ENCODE measurements at places on chromosomes 11 and 22.
A peak's percentile ranks its signal among the peaks of the same experiment; 100 is the strongest.

- DNase-seq: no peak
Observed at GRCh38 chr11:13302420-13302958, 24.9 kb downstream of the BMAL1 start.

GRCh38 chr11:64304316-64305072 is 830 bp upstream of the ESRRA start:
- peak; percentile 85 for DNase-seq

- DNase-seq: no peak
Observed at GRCh38 chr22:39488563-39489083, 13.5 kb upstream of the MIEF1 start.

DNA sequence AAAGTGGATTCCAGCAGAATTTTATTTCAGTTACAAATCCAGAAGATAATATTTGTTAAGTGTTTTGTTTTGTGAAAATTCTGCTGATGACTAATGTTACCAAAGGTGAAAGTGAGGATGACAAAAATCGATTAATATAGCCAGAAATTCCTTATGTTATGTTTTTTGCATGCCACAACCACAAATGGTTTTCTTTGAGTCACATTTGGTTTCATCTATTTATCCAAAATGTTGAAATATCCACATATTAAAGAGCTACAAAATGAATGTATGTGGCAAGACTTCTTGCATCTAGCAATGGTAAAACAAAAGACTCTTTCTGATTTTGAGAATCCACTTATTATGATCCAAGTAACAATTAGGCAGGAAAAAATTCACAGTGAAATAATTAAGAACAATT is 150.1 kb upstream of the LRRC4C start:
- DNase-seq: no peak

- DNase-seq: no peak
Observed at GRCh38 chr11:122491509-122491908, 164.0 kb upstream of the UBASH3B start.

GRCh38 chr11:102046841-102047240 is 396 bp upstream of the CFAP300 start:
- no peak for DNase-seq

DNA sequence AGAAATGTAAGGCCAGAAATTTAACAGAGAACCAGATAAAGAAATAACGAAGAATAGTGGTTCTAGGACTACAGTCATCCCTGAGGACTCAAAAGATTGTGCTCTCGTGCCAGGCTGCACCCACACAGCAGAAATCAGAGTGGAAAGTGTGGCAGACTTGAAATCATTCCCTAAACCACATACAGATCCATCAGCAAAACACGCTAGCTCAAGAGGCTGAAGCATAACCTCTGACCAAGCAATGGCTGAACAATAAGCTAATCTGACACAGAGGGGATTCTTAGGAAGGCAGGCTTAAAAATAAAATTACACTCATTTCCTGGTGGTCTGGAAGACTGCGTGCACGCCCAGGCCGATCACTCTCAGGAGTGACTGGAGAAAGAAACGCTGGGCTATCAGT is 19.0 kb downstream of the NCF4 start:
- no peak for DNase-seq

DNA sequence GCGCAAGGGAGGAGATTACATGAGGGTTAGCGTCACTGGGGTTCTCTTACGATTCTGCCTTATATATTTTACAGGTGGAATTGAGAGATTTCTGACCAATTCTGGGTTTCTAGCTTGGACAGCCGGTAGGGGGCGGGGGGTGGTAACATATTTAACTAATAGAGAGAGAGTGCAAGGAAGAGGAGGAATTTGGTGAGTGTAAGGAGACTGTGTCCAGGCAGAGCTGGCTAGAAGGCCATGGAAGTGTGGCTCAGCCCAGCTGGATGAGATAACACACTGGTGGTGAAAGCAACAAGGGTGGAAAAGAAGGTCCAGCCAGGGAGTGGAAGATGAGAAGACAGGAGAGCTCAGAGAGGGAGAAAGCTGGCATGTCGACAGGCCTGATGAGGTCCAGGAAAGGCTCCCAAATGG is 56.5 kb downstream of the ST3GAL4 start:
- no peak for DNase-seq

DNA sequence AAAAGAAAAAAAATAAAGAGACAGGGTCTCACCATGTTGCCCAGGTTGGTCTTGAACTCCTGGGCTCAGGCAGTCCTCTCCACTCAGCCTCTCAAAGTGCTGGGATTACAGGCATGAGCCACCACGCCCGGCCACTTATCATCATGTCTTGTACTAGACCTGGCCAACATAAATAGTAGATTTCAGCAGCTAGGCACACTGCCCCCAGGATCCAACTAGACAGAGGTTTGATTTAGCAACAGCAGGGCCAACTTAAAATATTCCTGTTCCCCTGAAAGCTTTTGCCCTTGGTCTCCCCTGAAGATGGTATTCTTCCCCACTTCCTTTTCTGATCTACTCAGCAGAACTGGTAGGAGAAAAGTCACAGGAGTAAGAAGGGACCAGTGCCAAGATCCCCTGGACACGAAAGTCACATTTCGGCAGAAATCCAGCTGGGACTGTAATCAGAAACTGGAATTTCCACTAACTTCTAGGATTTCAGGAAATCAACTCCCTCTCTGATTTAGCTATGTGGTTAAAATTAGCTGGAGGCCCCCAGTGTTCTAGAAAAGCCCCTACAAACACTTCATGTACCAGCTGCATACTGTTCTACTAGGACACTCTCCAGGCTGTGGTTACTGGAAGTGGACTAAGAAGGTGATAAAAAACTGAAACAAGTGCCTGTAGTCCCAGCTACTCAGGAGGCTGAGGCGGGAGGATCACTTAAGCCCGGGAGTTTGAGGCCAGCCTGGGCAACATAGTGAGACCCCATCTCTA is 8.9 kb upstream of the PPP2R1B start:
- DNase-seq: no peak

DNA sequence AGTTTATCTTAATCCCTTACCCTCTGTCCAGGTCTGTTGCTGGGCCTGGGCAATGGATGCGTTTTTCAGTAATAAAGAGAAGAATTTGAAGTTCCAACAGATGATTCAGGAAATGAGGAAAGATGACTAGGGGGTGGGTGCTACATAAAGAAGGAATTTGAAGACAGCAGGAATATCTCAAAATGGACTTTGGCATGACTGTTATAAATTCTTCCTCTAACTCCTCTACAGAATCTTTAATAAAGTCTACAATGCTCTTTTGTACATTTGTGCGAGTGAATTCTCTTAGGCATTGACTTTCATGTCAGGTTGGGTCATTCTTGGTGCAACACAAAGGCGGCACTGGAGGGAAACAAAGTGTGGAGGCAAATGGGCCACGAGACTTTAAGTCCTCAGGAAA is 35.1 kb upstream of the PRSS23 start:
- DNase-seq: no peak

GRCh38 chr22:44524806-44525205 is 26.8 kb upstream of the RTL6 start:
- no peak for DNase-seq

DNA sequence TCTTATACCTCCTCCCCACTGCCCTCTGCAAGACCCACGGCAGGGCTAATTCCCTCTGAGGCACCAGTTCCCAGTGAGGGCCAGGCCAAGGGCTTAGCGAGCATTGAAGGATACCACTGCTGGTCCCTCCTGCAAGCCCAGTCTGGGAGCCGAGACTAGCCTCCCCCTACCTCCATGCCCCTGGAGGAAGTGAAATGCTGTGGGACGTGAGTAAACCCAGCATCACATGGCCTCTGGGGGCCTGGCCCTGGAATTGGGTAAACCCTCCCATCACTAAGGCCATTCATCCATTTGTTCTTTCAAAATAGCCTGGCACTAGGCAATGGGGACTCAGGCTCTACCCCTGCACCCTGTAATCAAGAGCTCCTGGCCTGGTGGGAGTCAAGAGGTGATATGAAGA is 24.7 kb downstream of the ARAP1 start:
- DNase-seq: no peak
